ENCODE measurements at places on chromosomes 2 and 18.

DNA sequence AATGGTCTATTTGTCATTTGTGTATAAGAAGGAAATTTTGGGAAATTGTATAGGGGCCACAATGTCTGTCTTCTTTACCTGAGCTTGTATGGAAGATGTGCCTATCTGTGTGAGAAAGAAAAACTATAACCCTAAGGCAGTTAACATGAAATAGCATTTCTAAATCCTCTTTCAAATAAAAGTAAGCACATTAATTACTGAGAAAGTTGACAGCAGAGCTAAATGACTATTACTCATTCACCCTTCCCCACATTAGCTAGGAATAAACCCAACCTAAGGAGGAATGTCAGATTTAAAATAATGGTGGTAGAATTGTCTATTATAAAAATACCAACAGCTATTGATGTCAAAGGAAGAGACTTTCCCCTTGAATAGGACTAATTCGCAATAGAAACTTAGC, 56.2 kb downstream of the SLC38A11 start:
- no peak for DNase-seq

GRCh38 chr2:145874466-145874865, 1354.5 kb upstream of the ZEB2 start:
- DNase-seq, result no peak

DNA sequence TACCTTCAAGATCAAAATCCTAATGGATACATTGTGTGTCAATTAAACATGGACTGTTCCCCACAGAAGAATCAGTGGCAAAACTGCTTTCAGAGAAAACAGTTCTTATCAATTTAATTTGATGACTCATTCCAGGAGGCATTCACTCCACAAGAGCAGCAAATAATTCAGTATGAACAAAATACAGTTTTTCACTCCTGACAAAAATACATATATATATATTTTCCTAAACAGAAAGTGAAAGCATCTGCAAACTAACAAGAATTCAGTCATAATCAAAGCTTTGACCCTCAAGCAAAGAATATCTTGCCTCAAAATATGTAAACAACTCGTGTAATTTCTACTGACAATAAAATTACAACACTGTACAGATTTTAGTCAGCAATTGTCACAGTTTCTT, 685.1 kb upstream of the SLC8A1 start:
- DNase-seq, result no peak

DNA sequence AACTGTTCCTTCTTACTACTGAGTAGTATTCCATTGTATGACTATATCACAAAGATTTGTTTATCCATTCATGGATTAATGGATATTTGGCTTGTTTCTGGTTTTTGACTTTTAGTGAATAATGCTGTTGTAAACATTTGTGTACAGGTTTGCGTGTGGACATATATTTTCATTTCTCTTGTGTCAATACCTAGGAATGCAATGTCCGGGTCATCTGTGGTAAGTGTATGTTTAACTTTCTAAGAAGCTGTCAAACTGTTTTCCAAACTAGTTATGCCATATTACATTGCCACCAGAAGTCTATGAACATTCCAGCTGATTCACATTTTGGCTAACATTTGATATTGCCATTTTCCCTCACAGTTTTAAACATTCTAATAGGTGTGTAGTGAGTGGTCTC, 29.1 kb upstream of the SLC16A14 start:
- no peak for DNase-seq

DNA sequence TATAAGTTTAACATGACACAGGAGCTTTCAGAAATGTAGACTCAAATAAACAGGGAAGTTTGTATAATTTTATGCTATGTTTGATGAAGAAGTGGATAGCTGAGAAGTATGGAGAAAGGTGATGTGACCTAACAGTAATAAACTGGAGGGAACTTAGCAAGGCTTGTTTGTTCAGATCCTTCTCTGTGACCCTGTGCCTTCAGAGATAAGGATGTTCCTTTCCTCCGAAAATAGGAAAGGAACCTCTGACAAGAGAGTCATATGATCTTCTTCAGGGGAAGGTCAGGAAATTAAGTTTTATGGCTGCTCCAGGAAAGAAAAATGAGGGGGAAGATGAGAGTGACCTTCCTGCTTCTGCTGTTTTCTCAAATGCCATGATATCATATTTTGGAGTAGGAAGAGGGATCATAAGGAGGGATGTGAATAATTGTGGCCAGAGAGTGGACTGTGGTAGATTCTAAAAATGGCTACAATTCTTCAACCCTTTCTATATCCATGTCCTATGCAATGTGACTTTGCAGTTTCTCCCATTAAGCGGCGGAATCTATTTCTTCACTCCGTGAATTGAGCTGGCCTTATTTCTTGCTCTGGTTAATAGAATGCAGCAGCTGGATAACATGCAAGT, 8.5 kb upstream of the C2orf69 start:
- DNase-seq, result no peak

- no peak for DNase-seq
Measured at GRCh38 chr2:69046221-69046662, 33.3 kb downstream of the ANTXR1 start.

- peak; percentile 32 for DNase-seq
Measured at GRCh38 chr2:29293830-29294438, 178.7 kb downstream of the CLIP4 start.

DNA sequence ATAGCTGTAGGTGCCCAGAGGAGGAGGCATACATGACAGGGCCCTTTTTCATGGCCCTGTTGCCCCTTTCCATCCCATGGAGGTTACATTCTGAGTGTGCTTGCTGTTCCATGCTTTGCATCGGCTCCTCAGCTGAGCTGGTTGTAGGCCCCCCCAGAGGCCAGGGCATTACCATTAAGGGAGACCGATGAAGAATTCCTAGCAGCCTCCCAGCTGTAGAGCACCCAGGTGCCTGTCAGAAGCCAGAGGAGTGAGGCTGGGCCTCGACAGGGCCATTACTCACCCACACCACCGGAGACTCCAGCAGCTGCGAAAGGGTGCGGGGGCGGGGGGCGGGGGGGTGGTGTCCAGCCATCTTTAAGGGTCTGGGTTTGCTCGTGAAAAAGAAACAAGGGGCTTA, 72.2 kb downstream of the GALNT14 start:
- DNase-seq, result no peak

DNA sequence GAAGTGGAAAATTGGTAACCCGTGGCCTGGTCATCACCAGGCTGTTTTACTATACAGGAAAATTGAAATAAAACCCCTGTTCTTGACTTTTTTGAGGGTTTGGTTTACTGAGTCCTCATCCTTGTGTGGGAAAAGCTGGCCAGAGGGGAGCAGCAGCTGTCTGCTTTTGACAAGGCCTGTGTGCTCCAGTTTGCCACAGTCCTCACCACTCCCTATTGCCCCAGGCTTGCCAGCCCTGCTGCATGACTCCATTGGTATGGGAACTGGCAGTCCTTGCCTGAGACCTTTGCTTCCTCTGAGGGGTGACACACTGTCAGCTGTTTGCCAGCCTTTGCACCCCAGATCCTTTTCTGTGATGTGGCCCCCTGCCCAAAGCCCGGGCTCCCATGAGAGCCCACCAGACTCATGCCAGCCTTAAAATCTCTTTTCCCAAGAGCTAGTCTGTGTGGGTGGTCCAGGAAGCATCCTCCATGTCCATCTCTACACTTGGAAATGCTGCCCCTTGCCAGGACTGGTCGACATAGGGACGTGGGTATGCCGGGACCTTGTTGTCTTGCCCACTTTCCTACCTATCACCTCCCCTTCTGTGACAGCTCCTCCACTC, 39.0 kb downstream of the GLI2 start:
- DNase-seq, result no peak

DNA sequence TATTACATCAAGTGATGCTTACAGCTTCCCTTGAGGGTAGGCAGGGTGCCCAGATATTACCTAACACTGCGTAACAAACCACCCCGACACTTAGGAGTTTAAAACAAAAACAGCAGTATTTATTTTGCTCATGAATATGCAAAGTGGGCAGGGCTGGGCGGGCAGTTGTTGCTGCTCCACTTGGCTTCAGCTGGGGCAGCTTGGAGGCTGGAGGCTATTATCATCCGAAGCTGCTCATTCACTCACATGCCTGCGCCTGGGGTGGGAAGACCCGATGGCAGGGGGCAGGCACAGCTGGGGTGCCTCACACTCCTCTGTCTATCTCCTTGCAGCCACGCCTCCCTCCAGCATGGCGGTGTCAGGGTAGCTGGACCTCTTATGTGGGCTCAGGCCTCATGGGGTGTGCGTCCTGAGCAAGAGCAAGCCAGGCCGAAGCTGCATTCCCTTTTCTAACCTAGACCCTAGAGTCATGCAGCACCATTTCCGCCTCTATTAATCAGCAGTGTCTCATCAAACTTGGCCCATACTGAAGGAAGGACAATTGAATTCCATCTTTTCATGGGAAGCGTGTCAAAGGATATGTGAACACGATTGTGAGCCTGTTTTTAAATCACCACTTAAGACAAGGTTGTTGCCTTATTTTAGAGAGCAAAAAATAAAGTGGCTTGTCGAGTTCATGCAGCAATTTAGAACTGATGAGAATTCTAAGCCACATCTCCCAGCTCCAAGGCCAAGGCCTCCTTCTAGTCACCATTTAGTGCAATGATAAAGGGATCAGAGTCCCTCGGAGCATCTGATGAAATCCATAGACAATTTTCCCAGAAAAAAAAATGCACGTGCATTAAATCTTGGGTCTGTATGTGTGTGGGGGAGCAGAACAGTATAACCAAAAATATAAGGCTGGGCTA, 54.9 kb downstream of the SDC1 start:
- peak; percentile 11 for DNase-seq

- no peak for DNase-seq
Measured at GRCh38 chr2:76640905-76641304, 881.3 kb downstream of the LRRTM4 start.

- no peak for DNase-seq
Measured at GRCh38 chr2:158458617-158458920, 1.8 kb downstream of the PKP4 start.

GRCh38 chr2:55482186-55482884, 37.2 kb upstream of the CFAP36 start:
- no peak for DNase-seq

- DNase-seq, result no peak
Measured at GRCh38 chr2:65402780-65403528, 29.4 kb downstream of the SPRED2 start.

- no peak for DNase-seq
Measured at GRCh38 chr18:45057955-45058600, 377.4 kb downstream of the SETBP1 start.

DNA sequence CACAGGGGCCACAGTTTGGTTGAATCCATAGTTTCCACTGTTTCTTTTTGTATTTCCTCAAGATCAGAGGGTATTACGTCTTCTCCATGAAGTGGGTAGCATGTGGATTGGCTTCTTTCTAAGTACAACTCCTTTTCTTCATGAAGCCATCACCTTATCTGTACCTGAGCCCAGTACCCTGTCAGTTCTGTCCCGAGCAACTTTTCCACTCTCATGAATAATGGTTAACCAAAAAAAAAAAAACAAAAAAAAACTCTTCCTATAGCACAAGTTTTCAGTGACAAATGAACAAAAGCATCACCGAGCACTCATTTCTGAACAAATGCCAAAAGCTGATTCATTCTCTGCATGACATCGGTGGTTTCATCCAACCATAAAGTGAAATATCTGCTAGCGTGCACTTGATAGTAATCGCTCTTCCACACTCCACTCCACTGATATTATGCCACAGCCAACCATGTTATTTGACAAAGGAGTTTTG, 53.0 kb upstream of the CCDC150 start:
- no peak for DNase-seq

GRCh38 chr18:68713796-68714195, 1.1 kb downstream of the TMX3 start:
- no peak for DNase-seq

All from GM13976 (cell line).